ENCODE measurements at places on chromosomes 6 and 20. TPM values are rescaled to one million over a fixed set of nuclear protein-coding genes. Genes with fewer than 3 reads are reported as not detected.

GABRR1 gene
- total RNA-seq: not detected

FOXO3 gene
- 14.1 TPM for total RNA-seq

GINS1 gene
- 31.2 TPM for total RNA-seq

DNA sequence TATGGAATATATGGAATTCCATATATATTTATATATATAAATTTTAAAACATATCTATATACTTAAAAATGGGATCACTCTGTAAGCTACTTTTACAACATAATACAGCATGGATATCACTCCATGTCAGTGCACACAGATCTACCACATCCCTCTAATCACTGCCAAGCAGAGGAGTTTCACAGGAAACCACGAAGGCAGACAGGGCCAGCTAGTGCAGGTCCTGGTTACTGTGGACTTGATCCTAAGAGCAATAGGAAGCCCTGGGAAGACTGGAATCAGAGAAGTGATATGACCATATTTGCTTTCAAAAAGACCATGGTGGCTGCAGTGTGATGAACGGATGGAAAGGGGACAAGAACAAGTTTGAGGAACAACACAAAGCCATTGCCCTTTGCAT, 40.0 kb upstream of the NRN1 start:
- peaks cover 11% of the 10 kb centered on the region for H3K27me3 ChIP-seq
- no peaks in the 10 kb centered on the region for H3K36me3 ChIP-seq
- no peak overlapping the region for H3K27ac ChIP-seq
- no peak for DNase-seq
- H3K4me3 ChIP-seq: no peak overlapping the region

DNA sequence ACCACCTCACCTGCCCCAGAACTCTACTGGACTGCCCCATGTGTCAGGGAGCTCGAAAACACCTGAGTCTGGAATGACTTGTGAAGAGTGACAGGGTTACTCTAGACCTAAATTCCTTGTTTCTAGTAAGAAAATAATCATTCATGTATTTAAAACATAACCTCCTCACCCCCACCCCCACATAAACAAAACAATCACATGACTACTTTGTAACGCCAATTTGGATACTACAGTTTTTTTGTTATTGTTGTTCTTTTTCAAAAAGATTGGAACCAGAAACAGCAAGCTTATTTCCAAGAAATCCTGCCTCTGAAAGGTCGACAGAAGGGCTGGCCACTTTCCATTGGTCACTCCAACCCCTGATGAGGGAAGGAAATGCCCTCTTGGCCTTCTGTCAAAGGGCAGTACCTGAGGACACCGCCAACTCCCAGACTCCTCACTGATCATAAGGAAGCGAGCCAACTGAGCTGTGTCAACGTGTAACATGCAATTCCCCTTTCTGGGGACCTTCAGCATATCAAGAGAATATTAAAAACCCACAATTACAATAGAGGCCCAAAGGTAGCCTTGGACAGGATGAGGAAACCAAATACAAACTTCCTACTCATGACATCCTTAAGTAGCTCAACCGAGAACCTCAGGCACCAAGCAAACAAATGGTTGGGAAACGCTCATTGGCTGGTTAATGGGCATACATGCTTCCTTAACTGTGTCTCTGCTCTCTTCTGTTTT, 2.6 kb downstream of the MCUR1 start:
- H3K27ac ChIP-seq: no peak overlapping the region
- H3K27me3 ChIP-seq: no peaks in the 10 kb centered on the region
- H3K4me1 ChIP-seq: peaks cover 18% of the 10 kb centered on the region
- no peak for DNase-seq

DNA sequence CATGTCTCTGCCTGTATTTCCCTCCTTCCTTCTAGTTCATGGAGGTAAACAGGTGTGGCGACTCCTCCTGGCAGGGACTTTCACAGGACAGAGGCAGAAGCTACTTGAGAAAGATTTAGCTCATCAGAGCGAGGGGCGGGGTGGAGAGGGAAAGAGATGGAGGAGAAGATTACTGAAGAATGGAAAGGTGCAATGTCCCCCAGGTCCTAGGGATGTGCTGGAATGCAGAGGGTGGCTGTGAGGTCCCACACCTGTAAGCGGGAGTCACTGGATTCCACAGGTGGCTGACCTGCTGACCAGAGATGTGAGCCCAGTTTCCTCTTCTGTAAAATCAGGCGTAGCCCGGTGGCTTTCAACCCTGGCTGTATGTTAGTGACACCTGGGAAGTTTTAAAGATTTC, 199.2 kb upstream of the SULF2 start:
- DNase-seq: no peak
- no peaks in the 10 kb centered on the region for H3K4me1 ChIP-seq
- H3K27ac ChIP-seq: no peak overlapping the region
- H3K4me3 ChIP-seq: no peak overlapping the region
- H3K27me3 ChIP-seq: no peaks in the 10 kb centered on the region
- no peaks in the 10 kb centered on the region for H3K36me3 ChIP-seq

DNA sequence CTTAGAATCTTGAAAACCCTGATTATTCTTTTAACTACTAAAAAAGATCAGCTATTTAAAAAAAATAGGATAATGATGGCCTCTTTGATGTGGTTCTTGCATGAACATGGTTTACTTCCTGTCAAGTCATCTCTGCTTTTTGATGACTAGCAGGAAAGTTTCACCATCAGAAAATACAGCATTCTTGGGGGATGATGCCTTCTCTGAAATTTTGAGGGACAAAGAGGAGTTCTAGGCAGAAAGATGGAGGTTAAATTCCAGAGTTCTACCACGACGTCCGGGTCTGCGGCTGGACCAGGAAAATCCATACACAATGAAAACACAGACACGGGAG, 130.4 kb downstream of the OLIG3 start:
- no peaks in the 10 kb centered on the region for H3K27me3 ChIP-seq
- DNase-seq: peak; percentile 57
- no peaks in the 10 kb centered on the region for H3K36me3 ChIP-seq
- peaks cover 21% of the 10 kb centered on the region for H3K4me1 ChIP-seq
- no peak overlapping the region for H3K4me3 ChIP-seq

DNA sequence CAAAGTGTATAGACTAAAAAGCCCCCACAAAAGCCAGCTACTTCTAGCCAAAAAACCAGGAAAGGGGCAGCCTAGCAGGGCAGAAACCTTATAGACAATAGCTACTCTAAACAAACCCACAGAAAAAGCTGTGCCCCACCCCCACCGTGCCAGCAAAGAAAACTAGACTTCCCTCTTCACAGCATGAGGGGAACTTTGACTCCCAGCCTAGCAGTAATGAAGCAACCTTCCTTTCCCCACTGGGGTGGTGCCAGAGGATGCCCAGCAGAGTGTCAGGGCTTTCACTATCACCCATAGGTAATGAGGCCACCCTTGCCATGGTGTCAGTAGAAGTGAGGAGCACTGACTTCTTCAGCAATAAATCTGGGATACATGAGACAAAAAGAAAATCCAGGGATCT, 99.0 kb upstream of the LGSN start:
- no peaks in the 10 kb centered on the region for H3K27me3 ChIP-seq
- no peak for DNase-seq
- no peaks in the 10 kb centered on the region for H3K36me3 ChIP-seq
- no peaks in the 10 kb centered on the region for H3K4me1 ChIP-seq
- H3K27ac ChIP-seq: no peak overlapping the region

Measured in CD8-positive, alpha-beta memory T cell (primary cell).